Mesothelial cell of epicardium (in vitro differentiated cells): ENCODE measurements at places on chromosomes 2 and 18.
A peak's percentile ranks its signal among the peaks of the same experiment; 100 is the strongest.

GRCh38 chr2:80363791-80364349 is 59.3 kb upstream of the LRRTM1 start:
- no peaks in the 10 kb centered on the region for H3K36me3 ChIP-seq
- peaks cover 40% of the 10 kb centered on the region for H3K4me1 ChIP-seq
- H3K4me3 ChIP-seq, result no peak overlapping the region
- DNase-seq, result no peak
- H3K27ac ChIP-seq, result peak overlapping the region; percentile 44

- peak overlapping the region; percentile 49 for H3K27ac ChIP-seq
- peaks cover 19% of the 10 kb centered on the region for H3K4me1 ChIP-seq
- no peaks in the 10 kb centered on the region for H3K36me3 ChIP-seq
- no peak for DNase-seq
- no peaks in the 10 kb centered on the region for H3K27me3 ChIP-seq
Measured at GRCh38 chr2:57372237-57372984, 674.2 kb upstream of the VRK2 start.

- H3K4me1 ChIP-seq, result no peaks in the 10 kb centered on the region
- H3K27ac ChIP-seq, result no peak overlapping the region
- DNase-seq, result no peak
- H3K36me3 ChIP-seq, result no peaks in the 10 kb centered on the region
Measured at GRCh38 chr2:101230541-101231001, 22.1 kb upstream of the CNOT11 start.

GRCh38 chr2:67572721-67573435 is 175.7 kb downstream of the ETAA1 start:
- no peak for DNase-seq
- H3K27ac ChIP-seq, result no peak overlapping the region
- H3K4me1 ChIP-seq, result peaks cover 28% of the 10 kb centered on the region

DNA sequence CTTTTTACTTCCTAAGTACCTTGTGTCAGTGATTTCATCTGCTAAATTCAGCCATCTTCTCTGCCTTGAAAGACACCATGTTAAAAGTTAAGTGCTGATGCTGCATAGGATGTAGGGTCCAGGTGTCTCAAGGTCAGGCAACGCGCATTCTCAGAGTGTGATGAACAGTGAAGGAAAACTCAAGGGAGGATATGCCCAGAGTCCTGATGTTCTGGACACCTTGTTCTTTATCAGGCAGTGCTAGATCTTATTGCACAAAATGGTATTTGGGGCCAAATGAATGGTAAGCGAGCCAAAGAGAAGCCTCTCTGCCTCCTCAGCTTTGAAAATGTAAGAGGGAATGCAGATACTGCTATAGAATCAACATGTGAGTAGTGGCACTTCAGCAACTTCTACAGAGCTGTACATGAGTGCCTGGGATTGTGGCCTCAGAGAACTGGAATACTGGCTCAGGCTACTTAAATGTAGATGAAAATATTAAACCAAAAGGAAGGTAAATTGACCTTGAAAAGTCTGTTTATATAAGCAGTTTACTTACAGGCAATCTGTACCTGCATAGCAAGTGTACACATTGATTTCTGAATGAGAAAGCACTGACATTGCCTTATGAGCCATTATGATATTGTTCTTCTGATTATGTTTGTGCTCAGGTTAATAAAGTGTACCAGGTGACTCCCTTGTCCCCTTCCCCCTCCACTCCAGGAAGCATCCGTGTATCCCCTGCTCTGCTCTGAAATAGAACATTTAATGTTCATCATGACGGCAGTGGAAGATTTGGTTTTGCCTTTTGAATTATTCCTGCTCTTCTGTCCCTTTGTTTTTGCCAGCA is 86.7 kb upstream of the RANBP2 start:
- H3K27me3 ChIP-seq, result no peaks in the 10 kb centered on the region
- H3K27ac ChIP-seq, result peak overlapping the region; percentile 39
- H3K36me3 ChIP-seq, result no peaks in the 10 kb centered on the region
- H3K4me1 ChIP-seq, result peaks cover 44% of the 10 kb centered on the region
- H3K4me3 ChIP-seq, result no peak overlapping the region

- peak overlapping the region; percentile 3 for H3K27ac ChIP-seq
- no peaks in the 10 kb centered on the region for H3K36me3 ChIP-seq
- H3K27me3 ChIP-seq, result no peaks in the 10 kb centered on the region
- H3K4me1 ChIP-seq, result peaks cover 16% of the 10 kb centered on the region
- H3K4me3 ChIP-seq, result no peak overlapping the region
Measured at GRCh38 chr18:3511980-3512379, 62.0 kb downstream of the TGIF1 start.

GRCh38 chr2:45895241-45895861 is 243.9 kb downstream of the PRKCE start:
- H3K27ac ChIP-seq, result no peak overlapping the region
- no peak for DNase-seq
- no peaks in the 10 kb centered on the region for H3K36me3 ChIP-seq
- no peaks in the 10 kb centered on the region for H3K27me3 ChIP-seq

GRCh38 chr2:142495141-142495540 is 364.3 kb upstream of the LRP1B start:
- no peaks in the 10 kb centered on the region for H3K27me3 ChIP-seq
- H3K36me3 ChIP-seq, result no peaks in the 10 kb centered on the region
- no peak overlapping the region for H3K4me3 ChIP-seq
- no peaks in the 10 kb centered on the region for H3K4me1 ChIP-seq
- no peak for DNase-seq

GRCh38 chr2:31675485-31675901 is 94.8 kb upstream of the SRD5A2 start:
- DNase-seq, result no peak
- peaks cover 17% of the 10 kb centered on the region for H3K27me3 ChIP-seq
- H3K36me3 ChIP-seq, result no peaks in the 10 kb centered on the region
- peaks cover 2% of the 10 kb centered on the region for H3K4me1 ChIP-seq
- H3K27ac ChIP-seq, result no peak overlapping the region
